Ascending aorta (tissue), 2 donors: ENCODE measurements at places on chromosomes 5 and 9.

DNA sequence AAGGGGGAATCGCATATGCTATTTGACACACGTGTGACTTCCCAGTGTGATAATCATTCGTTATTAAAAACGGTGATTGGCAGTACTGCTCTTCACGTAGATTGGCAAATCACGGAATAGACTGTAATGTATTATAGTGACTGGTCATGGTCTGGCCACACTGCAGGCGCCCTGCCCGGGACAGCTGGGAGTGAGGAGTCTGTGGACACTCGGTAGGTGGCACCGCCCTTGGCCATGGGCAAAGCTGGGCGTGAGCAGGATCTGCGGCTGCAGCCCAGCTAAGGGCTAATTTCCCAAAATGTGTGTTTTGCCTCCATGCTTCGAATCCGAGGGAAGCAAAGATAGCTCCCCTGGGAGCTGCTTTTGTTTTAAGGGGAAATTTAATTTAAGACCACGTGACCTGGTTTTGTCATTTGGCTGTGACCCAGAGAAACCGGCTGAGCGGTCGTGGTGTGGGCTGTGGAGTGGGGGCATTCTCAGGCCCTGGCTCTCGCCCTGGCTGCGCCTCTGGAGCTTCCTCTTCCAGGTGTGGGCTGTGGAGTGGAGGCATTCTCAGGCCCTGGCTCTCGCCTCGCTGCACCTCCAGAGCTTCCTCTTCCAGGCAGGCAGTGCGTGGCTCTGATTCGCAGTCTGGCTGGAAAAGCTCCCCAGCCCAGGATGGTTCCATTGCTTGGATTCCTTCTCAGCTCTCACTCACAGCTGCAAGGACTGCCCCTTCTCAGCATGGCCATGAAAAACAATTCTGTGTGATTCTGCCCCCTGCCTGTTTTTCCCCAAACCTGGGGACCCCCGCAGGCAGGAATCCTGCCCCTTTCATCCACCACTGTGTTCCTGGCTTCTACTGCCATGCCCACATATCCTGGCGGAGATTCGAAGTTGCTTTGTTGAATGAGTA, 131.1 kb downstream of the OLFM1 start:
- H3K27me3 ChIP-seq, result peaks cover 11% of the 10 kb centered on the region
- DNase-seq, result no peak
- H3K4me1 ChIP-seq, result no peaks in the 10 kb centered on the region
- no peak overlapping the region for H3K4me3 ChIP-seq
- no peaks in the 10 kb centered on the region for H3K36me3 ChIP-seq

GRCh38 chr5:180250329-180250728, 41.3 kb upstream of the RASGEF1C start:
- H3K36me3 ChIP-seq, result peaks cover 63% of the 10 kb centered on the region
- H3K27me3 ChIP-seq, result no peaks in the 10 kb centered on the region
- H3K4me1 ChIP-seq, result no peaks in the 10 kb centered on the region

GRCh38 chr9:14302405-14302804, 11.5 kb downstream of the NFIB start:
- H3K4me3 ChIP-seq, result no peak overlapping the region
- H3K27ac ChIP-seq, result peak overlapping the region; percentile 36
- DNase-seq, result no peak
- no peaks in the 10 kb centered on the region for H3K4me1 ChIP-seq

DNA sequence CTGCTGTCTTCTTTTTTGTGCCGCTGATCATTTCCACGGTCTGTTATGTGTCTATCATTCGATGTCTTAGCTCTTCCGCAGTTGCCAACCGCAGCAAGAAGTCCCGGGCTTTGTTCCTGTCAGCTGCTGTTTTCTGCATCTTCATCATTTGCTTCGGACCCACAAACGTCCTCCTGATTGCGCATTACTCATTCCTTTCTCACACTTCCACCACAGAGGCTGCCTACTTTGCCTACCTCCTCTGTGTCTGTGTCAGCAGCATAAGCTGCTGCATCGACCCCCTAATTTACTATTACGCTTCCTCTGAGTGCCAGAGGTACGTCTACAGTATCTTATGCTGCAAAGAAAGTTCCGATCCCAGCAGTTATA, 17.1 kb downstream of the F2R start:
- H3K27ac ChIP-seq, result no peak overlapping the region
- no peak for DNase-seq
- H3K4me1 ChIP-seq, result no peaks in the 10 kb centered on the region
- no peak overlapping the region for H3K4me3 ChIP-seq
- H3K27me3 ChIP-seq, result no peaks in the 10 kb centered on the region

DNA sequence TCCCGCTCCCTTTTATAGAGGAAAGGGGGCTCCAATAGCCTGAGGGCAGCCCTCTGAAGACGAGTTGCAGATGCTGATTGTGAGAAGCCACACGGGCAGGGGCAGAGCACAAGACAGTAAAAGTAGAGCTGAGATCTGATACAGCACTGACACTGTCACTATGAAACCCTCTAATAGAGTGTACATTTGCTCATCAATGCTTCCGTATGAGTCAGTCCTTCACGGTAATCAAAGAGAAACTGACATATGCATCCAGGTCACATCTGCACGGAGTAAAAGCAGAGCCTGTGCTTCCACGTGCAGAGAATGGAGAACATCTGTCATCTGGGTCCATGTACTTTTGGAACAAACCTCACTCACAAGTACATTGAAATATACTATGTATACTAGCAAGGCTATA, 60.6 kb upstream of the TMEM215 start:
- H3K4me3 ChIP-seq, result no peak overlapping the region
- DNase-seq, result no peak
- no peaks in the 10 kb centered on the region for H3K27me3 ChIP-seq
- no peaks in the 10 kb centered on the region for H3K4me1 ChIP-seq

DNA sequence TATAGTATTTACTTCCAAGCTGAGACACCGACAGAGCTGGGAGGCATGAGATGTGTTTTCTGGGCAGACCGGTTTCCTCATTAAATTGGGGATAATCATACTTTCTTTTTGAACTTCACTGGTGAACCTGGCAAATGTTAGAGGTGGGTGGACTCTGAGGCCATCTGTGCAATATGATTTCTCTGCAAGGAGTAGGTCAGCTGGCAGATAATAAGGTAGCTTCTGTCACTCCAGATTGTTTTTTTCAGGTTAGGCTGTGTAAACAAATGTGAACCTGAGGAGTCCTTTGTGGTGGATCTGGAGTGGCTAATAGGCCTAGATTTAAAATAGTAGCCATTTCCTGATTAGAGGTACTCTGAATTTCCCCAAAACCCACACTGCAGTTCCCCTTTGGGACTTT, 75.4 kb upstream of the S1PR3 start:
- no peak for DNase-seq
- peaks cover 3% of the 10 kb centered on the region for H3K4me1 ChIP-seq
- no peaks in the 10 kb centered on the region for H3K27me3 ChIP-seq
- H3K27ac ChIP-seq, result no peak overlapping the region
